ENCODE measurements at places on chromosomes 16 and 17. TPM values are rescaled to one million over a fixed set of nuclear protein-coding genes. Genes with fewer than 3 reads are reported as not detected.

Gene HASPIN
- 12.7 TPM for total RNA-seq

Gene DYNLRB2
- 1.8 TPM for total RNA-seq

Gene CCL1
- total RNA-seq: not detected

Gene CTF1
- total RNA-seq: 0.29 TPM

Gene ANKS4B
- total RNA-seq: not detected

Gene TPSD1
- total RNA-seq: not detected

Gene MPV17L
- total RNA-seq: 6.0 TPM

Gene KPNB1
- total RNA-seq: 390 TPM

Gene HP
- total RNA-seq: not detected

Gene KCNJ12
- 10.0 TPM for total RNA-seq

Gene ADGRG3
- total RNA-seq: not detected

Gene KRTAP9-2
- not detected for total RNA-seq

Gene GABARAPL2
- 31.2 TPM for total RNA-seq

Gene TNK1
- total RNA-seq: 10.8 TPM

Gene PRCD
- 0.86 TPM for total RNA-seq

Gene CAPNS2
- total RNA-seq: 0.26 TPM

Gene WBP2
- total RNA-seq: 49.7 TPM

Gene IGFBP4
- total RNA-seq: 297 TPM

Gene KATNB1
- 50.9 TPM for total RNA-seq

Gene YWHAE
- total RNA-seq: 342 TPM

Gene ZNF750
- not detected for total RNA-seq

Gene TNFSF13
- total RNA-seq: 3.6 TPM

Gene TLCD2
- total RNA-seq: 0.63 TPM

Gene OMG
- not detected for total RNA-seq

Gene HSD11B2
- total RNA-seq: 2.4 TPM

Gene RNF222
- not detected for total RNA-seq

Gene SSTR5
- 0.51 TPM for total RNA-seq

Gene ABCC3
- total RNA-seq: 50.2 TPM

Gene KIF18B
- total RNA-seq: 28.5 TPM

Gene KRTAP4-3
- total RNA-seq: not detected

Gene NPTX1
- 0.55 TPM for total RNA-seq

Gene CACNA1G
- total RNA-seq: 0.04 TPM

Gene KRT13
- 1.4 TPM for total RNA-seq

Gene ACD
- total RNA-seq: 26.3 TPM

Gene MMP28
- total RNA-seq: 2.4 TPM

Gene KRTAP2-2
- not detected for total RNA-seq

Gene CFAP119
- total RNA-seq: 8.6 TPM

Gene PLA2G10
- 0.22 TPM for total RNA-seq

Gene CMTM2
- total RNA-seq: not detected

Gene RPH3AL
- 24.9 TPM for total RNA-seq

Gene SLC16A13
- total RNA-seq: 0.62 TPM

Gene HOXB3
- total RNA-seq: 6.0 TPM

Gene FOXL1
- 8.1 TPM for total RNA-seq

Gene CHST5
- total RNA-seq: 0.29 TPM

Gene LRRC37B
- total RNA-seq: 7.4 TPM

Gene HOXB7
- not detected for total RNA-seq
